ENCODE measurements at places on chromosomes 2 and 18.
A peak's percentile ranks its signal among the peaks of the same experiment; 100 is the strongest.

- DNase-seq: no peak
Measured at GRCh38 chr2:239202343-239202742, 198.5 kb downstream of the HDAC4 start.

GRCh38 chr2:1553671-1554295 is 140.5 kb downstream of the TPO start:
- DNase-seq: no peak

- DNase-seq: no peak
Measured at GRCh38 chr2:100935372-100935752, 66.7 kb upstream of the RPL31 start.

DNA sequence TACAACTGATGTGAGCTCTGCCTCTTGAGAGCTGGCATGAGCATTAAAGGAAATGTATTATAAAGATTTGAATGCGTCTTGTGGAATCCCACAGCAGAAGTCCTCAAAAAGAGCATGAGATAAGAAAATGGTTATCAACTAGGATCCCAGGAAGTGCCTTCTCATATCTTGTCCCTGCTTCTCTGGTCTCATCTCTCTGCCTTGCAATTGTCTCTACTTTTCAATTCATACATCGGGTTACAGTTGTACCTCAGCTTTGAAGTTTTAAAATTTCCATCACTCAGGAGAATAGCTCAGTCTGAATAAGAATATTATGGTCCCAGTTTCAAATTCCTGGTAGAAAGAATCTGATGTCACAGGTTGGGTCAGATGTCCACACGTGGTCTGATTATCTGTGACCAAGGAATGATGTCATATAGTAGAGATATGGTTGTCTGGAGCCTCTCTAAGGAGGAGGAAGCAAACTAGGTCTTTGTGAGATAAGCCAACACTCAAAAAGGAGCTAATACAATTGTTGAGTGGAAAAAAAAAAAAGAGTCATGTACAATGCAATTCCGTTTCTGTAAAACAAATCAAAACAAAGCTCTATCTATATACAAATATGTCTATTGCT is 21.7 kb upstream of the CCDC88A start:
- no peak for DNase-seq

- no peak for DNase-seq
Measured at GRCh38 chr2:109238580-109238979, 109.6 kb downstream of the SH3RF3 start.

GRCh38 chr18:41099451-41099850 is 855.6 kb upstream of the PIK3C3 start:
- no peak for DNase-seq

GRCh38 chr2:8684540-8684877 is 2.7 kb downstream of the ID2 start:
- no peak for DNase-seq

GRCh38 chr2:37481244-37481643 is 136.8 kb downstream of the QPCT start:
- DNase-seq: no peak

DNA sequence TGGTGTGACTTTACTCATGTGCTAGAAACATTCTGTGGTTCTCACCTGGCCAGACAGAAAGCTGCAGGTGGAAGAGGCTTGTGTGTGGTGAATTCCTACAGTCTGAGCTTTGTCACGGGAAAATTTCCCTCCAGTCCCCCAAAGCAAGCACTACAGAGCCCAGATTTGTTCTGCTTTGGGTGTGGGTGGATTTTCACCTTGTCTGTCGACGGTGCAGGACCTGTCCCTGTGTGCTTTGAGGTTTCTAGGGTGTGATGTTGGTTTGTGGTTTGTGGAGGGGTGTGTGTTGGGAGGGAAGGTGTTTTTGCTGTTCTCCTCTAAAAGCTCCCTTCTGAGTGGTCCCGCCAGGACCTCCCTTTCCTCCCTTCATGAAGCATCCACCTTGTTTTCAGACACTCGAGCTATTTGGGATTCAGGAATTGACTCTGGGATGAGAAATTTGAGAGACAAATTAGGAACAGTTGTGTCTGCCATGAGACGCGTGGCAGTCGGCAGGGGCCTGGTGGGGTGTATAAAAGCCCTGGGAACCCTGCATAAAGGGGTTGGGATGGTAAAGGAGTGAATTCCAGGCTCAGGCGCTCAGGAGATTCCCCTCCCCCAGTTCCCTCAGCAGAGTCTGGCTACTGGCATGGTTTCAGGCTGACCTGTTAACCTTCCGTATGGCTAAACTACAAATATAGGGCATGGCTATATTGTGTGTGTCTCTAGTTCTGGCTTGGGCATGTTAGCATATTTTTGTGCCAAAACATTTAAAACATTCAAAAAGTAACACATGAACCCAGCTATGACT is 65.5 kb downstream of the DGKD start:
- DNase-seq: peak; percentile 22

All from iPS DF 6.9 (cell line).